ENCODE measurements at places on chromosomes 4 and X.

GRCh38 chr4:112923516-112923915, 125.9 kb upstream of the ANK2 start:
- no peak for DNase-seq

GRCh38 chr4:143559757-143560147, 46.2 kb downstream of the SMARCA5 start:
- DNase-seq = no peak

DNA sequence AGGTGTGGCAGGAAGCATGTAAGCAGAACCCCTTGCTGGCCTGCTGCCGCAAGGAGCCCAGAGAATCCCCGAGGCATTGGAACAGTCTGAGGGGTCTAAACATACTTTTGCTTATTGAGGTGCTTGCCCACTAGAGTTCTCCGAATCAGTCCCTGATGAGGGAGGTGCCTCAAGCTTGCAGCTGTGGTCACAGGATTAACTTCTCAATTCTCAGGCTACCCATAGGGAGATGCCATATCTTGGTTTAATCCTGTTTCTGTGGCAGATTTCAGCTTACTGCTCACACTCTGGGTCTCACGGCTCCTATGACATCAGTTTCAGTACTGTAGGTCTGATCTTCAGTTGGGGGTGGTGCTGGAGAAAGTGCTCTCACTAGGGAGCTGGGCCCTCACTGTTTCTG, 39.9 kb downstream of the CCNG2 start:
- DNase-seq = no peak

- no peak for DNase-seq
Measured at GRCh38 chr4:17560065-17560673, 16.8 kb upstream of the LAP3 start.

DNA sequence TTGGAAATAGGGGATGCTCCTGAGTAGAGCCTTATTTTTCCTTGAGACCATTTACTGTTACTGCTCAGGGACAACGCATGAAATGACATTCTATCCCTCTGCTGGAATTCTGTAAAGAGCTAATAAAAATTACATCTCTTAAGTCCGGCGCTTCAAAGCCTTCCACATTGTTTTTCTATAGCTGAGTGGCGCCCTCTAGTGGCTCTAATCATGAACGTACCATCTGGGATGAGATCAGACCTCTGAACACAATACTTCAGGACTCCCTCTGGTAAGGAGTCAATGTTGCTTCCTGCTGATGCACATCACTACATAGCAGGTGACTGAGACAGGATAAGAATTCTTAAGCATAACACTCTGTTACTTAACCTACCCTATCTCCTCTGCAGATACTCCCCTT, 6.0 kb downstream of the HMGN5 start:
- DNase-seq = no peak

GRCh38 chrX:69133921-69134542, 31.2 kb downstream of the PJA1 start:
- no peak for DNase-seq

DNA sequence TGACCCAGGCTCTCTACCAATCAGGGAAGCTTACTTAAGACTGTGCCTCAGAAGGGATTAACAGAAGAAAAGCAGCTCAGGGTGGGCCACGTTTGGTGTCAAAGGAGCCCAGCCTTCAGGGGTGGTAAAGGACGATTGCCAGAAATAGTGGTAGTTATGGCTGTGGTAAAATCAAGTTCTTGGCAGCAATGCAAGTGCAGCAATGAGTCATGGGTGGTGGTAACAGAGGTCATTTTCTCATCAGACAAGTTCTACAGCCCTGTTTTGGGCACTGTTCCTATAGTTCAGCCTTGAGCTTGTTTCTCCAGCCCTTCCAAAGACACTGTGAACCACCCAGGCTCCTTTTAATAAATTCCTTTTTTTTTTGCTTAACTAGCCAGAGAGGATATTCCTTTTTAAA, 120.3 kb downstream of the EFHC2 start:
- no peak for DNase-seq

GRCh38 chrX:13448941-13449340, 120.5 kb upstream of the EGFL6 start:
- DNase-seq = no peak

DNA sequence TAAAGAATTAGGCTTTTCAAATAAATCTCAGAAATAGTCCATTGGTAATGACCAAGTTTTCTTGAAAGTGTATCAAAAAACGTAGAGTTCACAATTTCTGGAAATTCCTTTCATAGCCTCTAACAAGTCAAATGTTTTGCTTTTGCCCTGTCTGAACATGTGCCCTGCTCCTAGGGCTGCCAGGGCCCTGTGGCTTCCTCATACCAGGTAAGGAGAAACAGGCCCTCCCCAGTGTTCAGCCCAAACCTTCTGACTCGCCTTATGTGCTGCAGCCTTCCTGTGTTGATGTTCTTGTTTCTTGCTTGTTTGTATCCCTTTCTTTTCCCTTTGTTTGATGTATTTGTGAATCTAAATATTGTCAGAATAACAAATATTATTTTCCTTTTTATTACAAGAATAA, 146.1 kb upstream of the PACRGL start:
- no peak for DNase-seq

DNA sequence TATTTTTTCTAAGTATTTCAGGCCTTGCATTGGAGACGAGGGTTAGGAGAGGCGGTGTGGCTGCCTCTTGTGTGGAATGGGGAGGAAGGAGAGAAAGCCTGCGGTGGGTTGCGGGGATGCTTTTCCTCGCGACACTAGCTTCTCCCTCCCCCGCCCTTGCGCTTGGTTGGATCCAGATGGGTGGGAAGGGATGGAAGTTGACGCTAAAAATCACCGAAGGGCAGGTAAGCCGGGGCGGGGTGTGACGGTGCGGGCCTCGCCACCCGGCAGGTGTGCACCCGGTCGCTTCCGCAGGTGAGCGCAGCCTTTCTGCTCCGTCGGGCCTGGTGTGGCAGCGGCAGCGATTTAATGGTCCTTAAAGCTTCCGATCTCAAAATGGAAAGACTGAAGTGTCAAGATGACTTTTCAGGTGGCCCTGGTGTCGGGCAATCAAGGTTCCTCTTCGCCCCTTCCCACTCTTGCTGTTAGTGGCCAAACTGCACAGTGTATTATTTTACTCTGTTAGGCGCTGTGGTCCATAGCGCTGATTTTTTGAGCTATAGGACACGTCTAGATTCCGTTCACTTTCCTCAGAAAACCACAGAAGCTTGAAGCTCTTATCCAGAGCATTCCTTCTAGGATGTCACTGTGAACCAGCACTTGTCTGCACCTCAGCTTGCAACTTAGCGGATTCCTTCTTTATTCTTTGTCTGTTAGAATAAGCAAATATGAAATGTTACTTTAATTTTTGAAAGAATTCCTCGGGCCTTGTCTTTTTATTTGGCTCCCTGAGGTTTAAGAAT, 765 bp downstream of the ENOPH1 start:
- DNase-seq = peak; percentile 66

DNA sequence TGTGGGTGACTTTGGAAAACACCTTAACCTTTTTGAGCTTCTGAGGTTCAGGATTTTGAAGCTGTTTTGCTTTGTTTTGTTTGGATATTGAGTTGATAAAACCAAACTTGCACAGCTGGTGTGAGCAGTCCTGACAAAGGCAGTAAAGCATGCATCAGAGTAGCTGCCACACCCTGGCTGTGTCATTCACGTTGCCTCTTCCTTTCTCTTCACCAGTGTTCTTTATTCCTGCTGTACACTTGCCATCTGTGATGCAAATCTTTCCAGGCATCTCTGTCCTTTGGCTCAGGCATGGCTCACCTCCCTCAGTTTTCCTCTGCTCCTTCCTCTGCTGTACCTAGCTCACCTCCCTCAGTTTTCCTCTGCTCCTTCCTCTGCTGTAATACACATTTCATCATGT, 1850.2 kb upstream of the AGA start:
- no peak for DNase-seq

DNA sequence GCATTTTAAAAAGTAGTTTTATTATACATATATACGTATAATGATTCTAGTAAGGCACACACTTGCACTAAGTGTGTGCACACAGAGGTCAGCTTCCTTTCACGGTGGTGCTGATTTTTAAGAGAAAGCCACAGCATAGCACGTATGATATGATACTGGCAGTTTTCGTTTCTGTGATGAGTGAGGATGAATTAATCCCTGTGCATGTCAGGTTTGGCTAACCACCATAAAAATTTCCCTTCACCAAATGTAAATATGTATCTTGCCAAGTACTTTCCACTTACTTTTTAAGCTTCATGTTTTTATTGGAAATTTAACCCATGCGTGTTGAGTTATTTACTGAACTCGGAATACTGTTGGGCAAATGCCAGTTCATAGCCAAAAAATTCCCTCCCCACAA, 84.6 kb downstream of the SYNPO2 start:
- DNase-seq = no peak

- no peak for DNase-seq
Measured at GRCh38 chrX:49995107-49995731, 72.8 kb downstream of the CLCN5 start.

GRCh38 chrX:9312922-9313867, 151.7 kb upstream of the TBL1X start:
- no peak for DNase-seq

DNA sequence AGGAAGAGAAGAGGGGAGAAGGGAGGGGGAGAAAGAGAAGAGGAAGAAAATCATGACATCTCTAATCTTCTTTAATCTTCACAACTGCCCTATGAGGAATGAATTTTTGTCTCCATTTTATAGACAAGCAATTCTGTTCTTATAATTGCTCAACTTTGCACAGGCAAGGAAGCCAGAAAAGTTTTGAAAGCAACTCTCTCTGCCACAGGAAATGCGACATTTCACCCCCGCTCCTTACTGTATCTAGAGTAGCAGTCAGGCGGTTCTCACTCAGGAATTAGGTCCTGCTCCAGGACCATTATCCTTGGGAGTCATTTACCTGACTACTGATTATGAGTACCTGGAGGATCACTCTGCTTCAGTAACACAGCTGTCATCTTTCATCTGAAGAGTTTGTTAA, 69.2 kb upstream of the FAM9A start:
- no peak for DNase-seq

GRCh38 chr4:165612936-165613335, 234.1 kb downstream of the CPE start:
- DNase-seq = no peak

DNA sequence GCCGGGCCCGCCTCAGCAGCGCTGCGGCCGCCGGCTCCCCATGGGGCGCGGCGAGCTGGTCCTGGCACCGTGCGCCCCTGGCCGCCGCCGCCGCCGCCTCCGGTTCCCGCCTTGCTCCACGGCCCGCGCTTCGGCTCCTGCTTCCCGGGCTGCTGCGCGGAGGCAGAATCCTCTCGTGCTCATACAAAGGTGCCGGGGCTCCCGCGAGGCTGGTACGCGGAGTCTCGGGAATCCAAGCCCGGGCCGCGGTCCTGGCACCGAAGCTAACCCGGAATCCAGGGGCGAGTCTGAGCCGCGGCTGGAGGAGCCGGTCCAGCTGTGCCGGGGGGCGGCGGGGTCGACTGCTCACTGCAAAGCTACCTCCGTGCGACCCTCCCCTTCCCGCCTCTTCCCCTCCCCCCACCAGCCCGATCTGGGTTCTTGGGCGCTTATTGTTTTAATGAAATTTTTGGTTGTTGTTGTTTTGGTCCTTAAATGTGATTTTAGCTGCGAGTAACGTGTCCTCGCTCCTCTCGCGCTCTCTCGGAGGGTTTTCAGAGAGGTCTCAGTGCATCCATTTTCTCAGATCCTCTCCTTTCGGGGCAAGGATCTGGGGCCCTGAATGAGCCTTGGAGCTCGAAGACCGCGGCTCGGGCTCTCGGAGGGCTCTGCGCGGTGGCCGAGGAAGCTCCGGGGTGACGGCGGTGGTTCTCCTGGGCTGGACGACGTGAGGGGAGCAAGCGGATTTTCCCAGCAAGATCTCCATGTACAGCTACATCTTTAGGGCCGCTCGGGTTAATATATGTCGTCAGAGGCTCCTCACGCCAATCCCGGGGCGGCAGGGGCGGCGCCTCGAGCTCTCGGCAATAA, at the start of gene HAND2:
HAND2 (minus strand) TSS at position 753 of the 849 bp plus-strand sequence. CDS start 940 bp downstream, outside the sequence.
- peak; percentile 33 for DNase-seq

GRCh38 chr4:84753321-84753972, 170.5 kb downstream of the CDS1 start:
- DNase-seq = no peak

GRCh38 chr4:13483768-13484121, 395 bp downstream of the RAB28 start:
- peak; percentile 17 for DNase-seq

DNA sequence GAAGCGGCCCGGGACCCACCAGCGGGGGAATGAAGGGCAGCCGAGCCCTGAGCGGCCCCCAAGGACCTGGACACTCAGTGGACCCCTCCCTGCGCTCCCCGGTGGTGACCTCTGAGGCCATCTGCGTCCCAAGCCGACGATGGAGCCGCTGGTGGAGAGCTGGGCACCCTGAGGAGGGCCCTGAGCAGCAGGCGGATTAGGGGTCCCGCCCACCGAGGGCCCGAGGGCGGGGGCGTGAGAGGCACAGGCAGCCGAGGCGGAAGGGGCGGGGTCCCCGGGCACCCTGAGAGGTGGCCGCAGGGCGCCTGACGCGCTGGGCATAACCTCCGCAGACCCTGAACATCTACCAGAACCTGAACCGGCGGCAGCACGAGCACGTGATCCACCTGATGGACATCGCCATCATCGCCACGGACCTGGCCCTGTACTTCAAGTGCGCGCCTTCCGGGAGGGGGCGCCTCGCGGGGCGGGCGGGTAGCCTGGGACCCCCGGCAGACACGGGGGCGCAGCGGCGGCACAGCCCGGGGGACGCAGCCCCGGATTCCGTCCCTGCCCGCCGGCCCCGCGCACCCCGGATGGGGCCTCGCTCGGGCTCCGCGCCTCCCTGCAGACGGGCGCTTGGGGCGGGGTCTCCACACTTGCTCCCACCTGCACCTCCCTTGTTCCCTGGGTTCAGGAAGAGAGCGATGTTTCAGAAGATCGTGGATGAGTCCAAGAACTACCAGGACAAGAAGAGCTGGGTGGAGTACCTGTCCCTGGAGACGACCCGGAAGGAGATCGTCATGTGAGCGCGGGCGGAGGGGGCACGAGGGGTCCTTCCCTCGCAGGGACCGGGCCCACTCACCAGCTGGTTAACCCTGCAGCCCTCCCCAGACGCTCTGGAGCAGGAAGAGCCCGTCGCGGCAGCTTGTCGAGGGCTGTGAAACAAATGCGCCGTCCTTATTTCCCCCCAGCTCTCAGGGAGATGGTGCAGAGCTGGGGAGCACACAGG, 10.3 kb downstream of the ATP5ME start:
- peak; percentile 21 for DNase-seq

DNA sequence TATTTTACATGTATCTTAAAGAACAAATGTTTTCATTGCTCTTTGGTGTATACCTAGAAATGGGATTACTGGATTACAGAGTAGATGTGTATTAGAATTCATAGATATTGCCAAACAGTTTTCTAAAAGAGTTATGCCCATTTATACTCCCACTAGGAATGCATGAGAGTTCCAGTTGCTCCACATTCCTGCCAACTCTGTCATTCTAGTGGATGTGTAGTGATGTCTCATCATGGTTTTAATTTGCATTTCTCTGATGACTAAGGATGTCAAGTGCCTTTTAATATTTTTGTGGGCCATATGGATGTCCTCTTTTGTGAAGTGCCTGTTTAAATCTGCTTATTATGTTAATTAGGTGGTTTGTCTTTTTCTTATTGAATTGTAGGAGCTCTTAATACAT, 65.6 kb upstream of the BMP2K start:
- DNase-seq = no peak

GRCh38 chr4:144970597-144970996, 127.4 kb downstream of the ANAPC10 start:
- no peak for DNase-seq

GRCh38 chr4:147582386-147583060, 34.7 kb upstream of the TMEM184C start:
- no peak for DNase-seq
